IPS DF 6.9 (cell line): ENCODE measurements at places on chromosomes 1 and 21.

- DNase-seq: no peak
Observed at GRCh38 chr21:25878344-25878743, 143.6 kb downstream of the GABPA start.

GRCh38 chr1:232872738-232873137 lies 67.5 kb downstream of the MAP10 start:
- DNase-seq: no peak

DNA sequence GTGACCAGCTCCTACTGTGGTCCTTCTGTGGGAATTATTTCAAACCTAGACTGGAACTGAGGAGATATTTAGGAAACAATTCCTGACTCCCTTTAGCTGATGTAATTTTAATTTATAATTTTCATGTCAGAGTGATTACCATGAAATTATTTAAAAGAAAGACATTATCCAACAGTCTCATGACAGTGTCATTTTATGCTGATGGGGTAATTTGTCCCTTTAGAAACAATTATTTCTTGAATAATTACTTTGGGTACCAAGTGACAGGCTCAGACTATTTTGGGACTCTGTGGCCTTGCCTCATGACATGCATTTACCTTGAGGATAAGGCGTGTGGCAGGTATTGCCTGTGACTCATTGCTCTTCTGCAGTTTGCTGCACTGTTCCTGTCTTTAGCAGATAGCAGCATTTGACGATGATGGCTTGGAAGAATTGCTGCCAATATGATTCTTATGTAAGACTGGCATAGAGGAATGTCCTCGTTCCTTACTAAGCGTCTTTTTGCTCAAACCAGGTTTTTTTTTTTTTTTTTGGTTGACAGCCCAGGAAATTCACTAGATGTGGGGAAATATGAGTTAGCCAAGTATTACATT lies 206.0 kb upstream of the HMCN1 start:
- no peak for DNase-seq

GRCh38 chr1:94643819-94644218 lies 102.3 kb upstream of the F3 start:
- no peak for DNase-seq

DNA sequence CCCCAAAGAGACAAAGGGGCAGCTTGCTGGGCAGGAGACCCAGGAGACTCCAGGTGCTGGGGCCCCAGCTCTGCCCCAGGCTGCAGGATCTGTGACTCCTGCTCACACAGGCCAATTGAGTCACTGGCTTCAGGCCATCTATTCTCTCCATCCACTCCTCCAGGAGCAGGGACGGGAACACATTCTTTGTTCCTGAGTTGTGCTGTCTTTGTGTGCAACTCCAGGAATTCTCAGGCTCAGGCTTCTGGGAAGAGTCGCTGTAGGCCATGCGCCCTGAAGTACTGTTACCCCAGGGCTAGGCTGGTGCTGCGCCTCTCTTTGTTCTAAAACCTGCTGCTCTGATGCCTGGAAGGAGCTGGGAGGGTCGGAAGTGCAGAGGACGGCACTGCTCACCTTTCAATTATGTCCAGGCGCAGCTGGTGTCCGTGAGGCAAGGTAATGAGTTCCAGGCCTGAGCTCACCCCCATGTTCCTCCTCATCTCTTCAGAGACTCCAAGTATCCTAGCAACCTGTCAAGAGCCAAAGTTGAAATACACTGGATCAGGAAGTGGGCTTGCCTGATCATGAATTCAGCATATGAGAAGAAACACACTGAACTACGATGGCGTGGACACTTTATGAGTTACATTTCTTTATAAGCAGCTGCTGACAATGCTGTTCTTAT lies 105.9 kb downstream of the BCAR3 start:
- no peak for DNase-seq

DNA sequence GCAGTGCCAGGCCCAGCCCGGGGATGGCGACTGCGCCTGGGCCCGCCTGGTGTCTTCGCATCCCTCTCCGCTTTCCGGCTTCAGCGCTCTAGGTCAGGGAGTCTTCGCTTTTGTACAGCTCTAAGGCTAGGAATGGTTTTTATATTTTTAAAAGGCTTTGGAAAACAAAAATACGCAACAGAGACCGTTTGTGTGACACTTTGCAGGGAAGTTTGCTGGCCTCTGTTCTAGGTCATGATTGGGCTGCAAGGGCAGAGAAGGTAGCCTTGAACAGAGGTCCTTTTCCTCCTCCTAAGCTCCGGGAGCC lies 719 bp downstream of the SOD1 start:
- no peak for DNase-seq

GRCh38 chr21:37220433-37220980 lies 46.6 kb downstream of the VPS26C start:
- DNase-seq: no peak
